ENCODE measurements at places on chromosomes 1 and 21. TPM values are rescaled to one million over a fixed set of nuclear protein-coding genes. Genes with fewer than 3 reads are reported as not detected.

DNA sequence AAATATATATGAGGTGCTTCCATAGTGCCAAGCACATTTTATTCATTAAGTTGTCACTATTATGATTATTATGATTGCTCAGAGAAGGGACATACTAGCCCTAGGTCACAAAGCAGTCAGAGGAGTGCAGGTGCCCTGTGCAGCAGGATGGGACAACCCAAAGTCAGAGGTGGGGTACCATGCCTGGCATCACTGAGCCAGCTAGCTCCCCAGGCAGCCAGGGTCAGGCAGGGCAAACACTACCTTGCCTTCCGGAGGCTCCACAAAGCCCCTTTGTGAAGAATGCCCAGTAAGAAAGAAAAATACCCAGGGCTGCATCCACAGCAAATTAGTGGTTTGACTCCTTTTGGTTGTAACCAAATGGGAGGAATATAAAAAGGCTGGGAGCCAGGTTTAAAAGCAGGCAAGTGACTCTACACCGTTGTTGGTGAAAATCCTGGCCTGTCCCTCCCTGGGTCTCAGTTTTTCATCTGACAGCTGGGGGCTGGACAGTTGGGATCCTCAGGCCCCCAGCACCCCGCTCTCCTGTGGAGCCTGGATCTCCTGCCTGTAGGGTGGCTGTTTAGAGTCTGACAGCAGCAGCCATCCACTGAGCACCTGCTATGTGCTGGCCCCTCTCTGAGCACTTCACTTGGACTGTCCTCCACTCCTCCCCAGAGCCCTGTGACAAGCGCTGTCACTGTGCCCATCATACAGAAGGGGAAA lies 98.8 kb downstream of the GLIS1 start:
- H3K4me1 ChIP-seq: no peaks in the 10 kb centered on the region
- H3K36me3 ChIP-seq: no peaks in the 10 kb centered on the region
- DNase-seq: no peak
- H3K27me3 ChIP-seq: peaks cover 6% of the 10 kb centered on the region
- H3K27ac ChIP-seq: no peak overlapping the region
- H3K4me3 ChIP-seq: no peak overlapping the region

Gene PROK1
- not detected for polyA plus RNA-seq

GRCh38 chr1:8560035-8560434 lies 242.1 kb downstream of the SLC45A1 start:
- H3K27me3 ChIP-seq: no peaks in the 10 kb centered on the region
- no peaks in the 10 kb centered on the region for H3K36me3 ChIP-seq
- DNase-seq: no peak
- no peak overlapping the region for H3K27ac ChIP-seq

- H3K27me3 ChIP-seq: no peaks in the 10 kb centered on the region
- peak; percentile 93 for DNase-seq
- peak overlapping the region; percentile 67 for H3K27ac ChIP-seq
- H3K4me3 ChIP-seq: no peak overlapping the region
These were observed 61.5 kb downstream of the CD58 start for GRCh38 chr1:116508984-116509980.

DNA sequence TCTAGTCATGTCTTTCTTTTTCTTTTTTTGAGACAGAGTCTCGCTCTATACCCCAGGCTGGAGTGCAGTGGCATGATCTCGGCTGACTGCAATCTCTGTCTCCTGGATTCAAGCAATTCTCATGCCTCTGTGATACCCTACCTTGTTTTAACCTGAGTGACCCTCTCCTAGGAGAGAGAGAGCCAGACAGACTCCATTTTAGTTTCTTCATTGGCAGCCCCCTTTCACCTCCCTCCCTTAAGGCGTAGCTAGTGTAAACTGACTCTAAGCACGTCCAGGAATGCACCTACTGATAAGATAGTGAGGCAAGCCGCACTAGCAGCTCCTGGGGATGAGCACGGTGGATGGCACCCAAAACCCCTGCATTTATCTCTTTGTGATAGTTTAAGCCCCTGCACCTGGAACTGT lies 5.2 kb upstream of the PKNOX1 start:
- no peak overlapping the region for H3K4me3 ChIP-seq
- H3K36me3 ChIP-seq: no peaks in the 10 kb centered on the region
- no peak overlapping the region for H3K27ac ChIP-seq
- H3K4me1 ChIP-seq: peaks cover 3% of the 10 kb centered on the region
- no peaks in the 10 kb centered on the region for H3K27me3 ChIP-seq

GRCh38 chr1:162327144-162327787 lies 49.4 kb downstream of the SPATA46 start:
- H3K36me3 ChIP-seq: no peaks in the 10 kb centered on the region
- no peak for DNase-seq
- peaks cover 18% of the 10 kb centered on the region for H3K27me3 ChIP-seq
- H3K27ac ChIP-seq: no peak overlapping the region
- H3K4me3 ChIP-seq: no peak overlapping the region
